AG04449 (cell line): ENCODE measurements at places on chromosomes 6 and 20.

- DNase-seq: no peak
These were observed 119.6 kb upstream of the NUP153 start for GRCh38 chr6:17826301-17826700.

DNA sequence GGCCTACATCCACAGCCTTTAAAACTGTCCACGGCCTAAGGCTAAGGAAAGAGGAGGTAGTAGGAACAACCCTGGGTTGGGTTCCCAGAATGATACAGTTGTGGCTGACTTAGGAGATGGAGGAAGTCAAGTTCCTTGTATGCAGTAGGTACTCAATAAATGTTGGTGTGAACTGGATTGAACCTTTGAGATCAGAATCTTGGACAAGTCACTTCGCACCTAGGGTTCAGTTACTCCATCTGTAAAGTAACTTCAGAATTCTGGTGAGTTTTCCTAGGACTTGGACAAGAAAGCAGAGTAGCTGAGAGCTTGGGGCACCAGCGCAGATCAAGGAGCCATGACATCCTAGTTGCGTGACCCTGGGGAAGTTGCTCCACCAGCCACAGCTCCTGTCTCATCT, 9.1 kb downstream of the XKR7 start:
- DNase-seq: no peak

GRCh38 chr20:48760403-48760983, 67.3 kb downstream of the PREX1 start:
- DNase-seq: no peak

DNA sequence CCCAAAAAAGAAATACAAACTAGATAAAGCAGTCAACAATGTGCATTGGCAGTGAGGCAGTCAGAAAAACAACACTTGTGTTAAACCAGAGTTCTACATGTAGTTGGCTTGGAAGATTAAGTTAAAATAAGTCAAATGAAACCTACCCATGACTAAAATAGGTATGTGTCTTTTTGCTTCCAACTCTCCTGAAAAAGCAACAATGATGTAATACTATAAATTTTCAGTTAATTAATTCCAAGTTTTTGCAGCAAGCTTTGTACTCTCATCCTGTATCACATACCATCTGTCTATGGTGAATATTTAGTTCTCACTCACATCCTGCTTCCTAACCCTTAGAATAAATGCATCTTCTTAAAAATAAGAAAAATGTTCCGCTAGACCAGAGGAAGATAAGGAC, 261.5 kb downstream of the KIF16B start:
- no peak for DNase-seq

DNA sequence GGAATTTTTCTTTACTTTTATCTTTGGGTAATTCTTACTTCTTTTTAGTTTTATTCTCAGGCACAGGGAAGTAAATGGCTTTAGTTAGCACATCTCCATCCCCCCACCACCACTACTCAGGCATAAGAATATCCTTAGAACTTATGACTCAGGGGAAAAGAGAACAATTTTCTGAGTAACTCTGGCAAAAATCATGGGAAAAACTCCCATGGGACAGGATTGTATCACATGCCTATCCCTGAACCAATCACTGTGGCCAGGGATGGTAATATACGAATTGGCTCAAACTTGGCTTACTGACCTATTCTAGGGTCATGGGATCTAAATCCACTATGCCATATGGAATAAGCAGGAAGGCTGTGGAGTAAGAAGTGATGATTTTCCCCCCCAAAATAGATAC, 339.1 kb downstream of the BTBD3 start:
- no peak for DNase-seq

DNA sequence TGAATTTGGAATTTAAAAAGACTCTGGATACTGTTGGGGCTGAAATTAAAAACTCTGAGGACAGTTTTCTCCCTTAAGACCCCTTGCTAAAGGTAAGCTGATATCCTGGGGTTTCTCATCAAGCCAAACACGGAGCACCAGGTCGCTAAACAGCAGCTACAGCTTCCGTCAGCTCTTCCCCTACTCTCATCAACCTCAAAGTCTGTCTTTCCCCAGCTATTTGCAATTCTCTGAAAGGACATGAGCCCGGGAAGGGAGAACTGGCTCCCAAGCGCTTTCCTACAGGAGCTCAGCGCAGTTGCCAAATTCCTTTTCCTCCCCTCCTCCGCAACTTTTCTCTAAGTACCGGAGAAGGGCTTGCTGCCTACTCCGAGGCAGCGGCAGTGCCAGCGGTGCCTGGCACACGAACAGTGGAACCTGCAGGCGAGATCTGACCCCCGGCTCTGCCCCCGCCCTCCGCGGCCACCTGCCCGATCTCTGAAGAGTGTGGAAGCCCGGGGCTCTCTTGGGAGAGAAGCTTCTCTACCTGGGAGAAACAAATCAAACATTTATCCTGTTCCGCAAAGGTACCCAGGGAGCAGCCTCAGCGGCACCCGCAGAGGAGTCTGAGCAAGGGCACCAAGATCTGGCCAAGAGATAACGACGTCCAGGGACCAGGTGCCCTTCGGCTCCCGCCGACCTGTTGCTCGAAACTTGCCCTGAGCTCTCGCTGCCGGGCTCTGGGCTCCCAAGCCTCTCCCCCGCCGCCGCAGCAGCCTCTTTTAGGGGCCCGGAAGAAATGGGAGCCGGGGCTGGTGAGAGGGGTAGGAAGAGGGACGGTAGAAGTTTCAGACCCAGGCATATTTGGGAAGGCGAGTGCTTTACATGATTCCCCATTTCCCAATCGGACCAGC, 2.2 kb downstream of the CBLN4 start:
- no peak for DNase-seq

- no peak for DNase-seq
These were observed 55.9 kb upstream of the C20orf144 start for GRCh38 chr20:33606118-33606771.

- no peak for DNase-seq
These were observed 131.1 kb upstream of the MYLIP start for GRCh38 chr6:15997586-15998388.

DNA sequence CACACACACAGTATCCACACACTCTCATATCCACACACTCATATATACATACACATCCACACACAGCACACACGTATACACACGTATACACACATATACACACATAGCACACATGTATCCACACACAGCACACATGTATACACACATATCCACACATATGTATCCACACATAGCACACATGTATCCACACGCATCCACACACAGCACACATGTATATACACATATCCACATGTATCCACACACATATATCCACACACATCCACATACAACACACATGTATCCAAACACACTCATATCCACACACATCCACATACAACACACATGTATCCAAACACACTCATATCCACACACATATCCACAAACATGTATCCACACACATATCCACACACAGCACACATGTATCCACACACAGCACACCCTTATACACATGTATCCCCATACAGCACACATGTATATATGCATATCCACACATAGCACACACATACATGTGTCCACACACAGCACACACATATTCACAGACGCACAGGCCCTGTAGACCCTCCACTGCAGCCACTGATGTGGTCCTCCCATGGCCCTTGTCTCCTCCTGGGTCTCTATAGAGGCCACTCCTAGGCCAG, 172.1 kb downstream of the CDH4 start:
- DNase-seq: no peak

DNA sequence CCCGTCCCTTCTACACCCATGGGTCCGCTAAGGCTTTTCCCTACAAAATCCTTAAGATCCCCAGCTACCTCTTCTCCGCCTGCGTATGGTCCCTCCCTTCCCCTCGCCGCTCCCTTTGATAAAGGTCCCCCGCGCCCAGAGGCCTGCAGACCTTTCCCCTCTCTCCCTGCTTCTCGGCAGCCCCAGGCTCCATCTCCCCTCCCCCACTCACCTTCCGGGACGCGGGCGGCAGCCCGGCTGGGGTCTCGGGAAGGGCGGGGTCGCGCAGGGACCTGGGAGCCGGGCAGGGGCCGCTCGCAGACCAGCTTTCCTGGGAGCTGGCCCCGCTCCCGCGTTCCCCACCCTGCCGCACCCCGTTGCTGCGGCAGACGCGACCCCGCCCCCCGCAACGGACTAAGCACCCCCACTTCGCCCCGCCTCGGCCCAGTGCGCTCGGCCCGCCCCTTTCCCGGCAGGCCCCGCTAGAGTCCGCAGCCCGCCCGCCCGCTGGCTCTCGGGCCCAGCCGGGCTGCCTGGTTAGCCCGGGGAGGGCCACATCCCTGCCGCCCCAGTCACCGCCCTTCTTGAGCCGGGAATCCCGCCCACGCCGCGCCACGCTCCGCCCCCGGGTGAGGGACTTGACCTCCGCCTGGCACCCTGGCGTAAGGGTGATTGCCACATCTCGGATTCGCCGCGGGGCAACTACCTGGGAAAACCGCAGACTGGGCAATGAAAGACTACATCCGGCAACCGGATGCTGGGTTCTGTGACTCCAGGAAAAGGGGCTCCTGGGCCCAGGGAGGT, at the start of gene FLOT1:
TSS of gene FLOT1 (minus strand) at position 372 of the 783 bp plus-strand sequence. CDS start 498 bp downstream, outside the sequence.
- no peak for DNase-seq

GRCh38 chr6:98039904-98040607, 757.0 kb upstream of the MMS22L start:
- DNase-seq: no peak

DNA sequence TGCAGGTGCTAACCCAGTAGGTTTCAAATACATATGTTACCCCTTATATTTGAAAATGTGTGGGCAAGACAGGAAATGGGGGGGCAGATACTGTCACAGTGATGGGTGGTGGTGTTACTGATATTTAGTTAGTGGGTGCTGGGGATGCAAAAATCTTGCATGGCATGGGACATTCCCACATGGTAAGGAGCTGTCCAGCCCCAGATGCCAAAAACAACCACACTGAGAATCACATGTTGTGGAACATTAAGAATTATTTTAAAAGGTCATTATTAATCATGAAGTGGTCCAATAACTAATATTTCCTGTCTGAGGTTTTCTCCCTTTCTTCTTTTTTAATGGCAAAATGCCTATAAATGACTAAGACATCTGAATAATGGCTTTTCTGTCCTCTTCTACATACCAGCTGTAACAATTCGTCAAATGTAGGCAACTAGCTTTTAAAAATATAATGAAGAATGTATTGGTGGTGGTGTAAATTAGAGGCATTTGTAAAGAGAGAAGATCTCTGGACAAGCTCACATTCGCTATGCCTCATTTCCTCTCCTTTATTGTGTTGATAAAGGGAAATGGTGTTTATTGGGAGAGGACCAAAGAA, 57.3 kb upstream of the SLC35B3 start:
- DNase-seq: no peak
